ENCODE measurements at places on chromosomes 6 and 20.

DNA sequence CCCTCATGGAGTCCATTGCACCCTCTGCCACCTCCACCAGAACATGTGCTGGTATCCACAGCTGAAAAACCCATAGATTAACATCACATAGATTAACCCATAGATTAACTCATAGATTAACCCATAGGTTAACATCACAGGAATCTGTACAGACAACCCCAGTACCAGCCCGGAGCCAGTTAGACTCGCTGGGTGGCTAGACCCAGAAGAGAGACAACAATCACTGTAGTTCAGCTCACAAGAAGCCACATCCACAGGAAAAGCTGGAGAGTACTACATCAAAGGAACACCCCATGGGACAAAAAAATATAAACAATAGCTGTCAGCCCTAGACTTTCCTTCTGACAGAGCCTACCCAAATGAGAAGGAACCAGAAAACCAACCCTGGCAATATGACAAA, 25.1 kb downstream of the SERPINB9 start:
- no peaks in the 10 kb centered on the region for H3K27me3 ChIP-seq
- DNase-seq = no peak
- H3K27ac ChIP-seq = peak overlapping the region; percentile 63
- no peaks in the 10 kb centered on the region for H3K36me3 ChIP-seq
- H3K4me3 ChIP-seq = no peak overlapping the region
- H3K4me1 ChIP-seq = no peaks in the 10 kb centered on the region

DNA sequence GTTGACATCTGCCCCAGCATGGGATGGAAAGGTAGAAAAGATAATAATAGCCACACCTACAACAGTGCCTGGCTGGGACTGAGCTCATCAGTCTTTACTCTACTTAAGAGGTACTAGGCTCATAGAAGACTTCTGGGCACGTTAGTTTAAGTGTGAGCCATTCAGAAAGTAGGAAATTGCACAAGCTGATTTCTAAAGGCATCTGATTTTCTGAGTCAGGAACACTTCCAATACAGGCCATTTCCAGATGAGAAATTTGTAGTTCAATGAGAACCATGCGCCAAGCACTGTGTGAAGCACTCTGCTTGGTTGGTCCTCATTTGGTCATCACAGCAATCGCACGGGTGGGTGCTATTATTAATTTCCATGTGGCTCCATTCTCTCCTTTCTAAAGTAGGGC, 42.3 kb downstream of the MOCS1 start:
- peaks cover 6% of the 10 kb centered on the region for H3K36me3 ChIP-seq
- peak overlapping the region; percentile 3 for H3K27ac ChIP-seq
- no peak overlapping the region for H3K4me3 ChIP-seq
- no peak for DNase-seq
- peaks cover 13% of the 10 kb centered on the region for H3K4me1 ChIP-seq
- no peaks in the 10 kb centered on the region for H3K27me3 ChIP-seq

GRCh38 chr20:703006-703405, 27.4 kb upstream of the SCRT2 start:
- H3K4me3 ChIP-seq = no peak overlapping the region
- DNase-seq = no peak
- H3K27me3 ChIP-seq = peaks cover 4% of the 10 kb centered on the region
- no peak overlapping the region for H3K27ac ChIP-seq
- no peaks in the 10 kb centered on the region for H3K36me3 ChIP-seq

- H3K27me3 ChIP-seq = no peaks in the 10 kb centered on the region
- no peak overlapping the region for H3K4me3 ChIP-seq
- no peaks in the 10 kb centered on the region for H3K4me1 ChIP-seq
- H3K27ac ChIP-seq = no peak overlapping the region
Observed at GRCh38 chr20:56440346-56441007, 27.9 kb upstream of the RTF2 start.

DNA sequence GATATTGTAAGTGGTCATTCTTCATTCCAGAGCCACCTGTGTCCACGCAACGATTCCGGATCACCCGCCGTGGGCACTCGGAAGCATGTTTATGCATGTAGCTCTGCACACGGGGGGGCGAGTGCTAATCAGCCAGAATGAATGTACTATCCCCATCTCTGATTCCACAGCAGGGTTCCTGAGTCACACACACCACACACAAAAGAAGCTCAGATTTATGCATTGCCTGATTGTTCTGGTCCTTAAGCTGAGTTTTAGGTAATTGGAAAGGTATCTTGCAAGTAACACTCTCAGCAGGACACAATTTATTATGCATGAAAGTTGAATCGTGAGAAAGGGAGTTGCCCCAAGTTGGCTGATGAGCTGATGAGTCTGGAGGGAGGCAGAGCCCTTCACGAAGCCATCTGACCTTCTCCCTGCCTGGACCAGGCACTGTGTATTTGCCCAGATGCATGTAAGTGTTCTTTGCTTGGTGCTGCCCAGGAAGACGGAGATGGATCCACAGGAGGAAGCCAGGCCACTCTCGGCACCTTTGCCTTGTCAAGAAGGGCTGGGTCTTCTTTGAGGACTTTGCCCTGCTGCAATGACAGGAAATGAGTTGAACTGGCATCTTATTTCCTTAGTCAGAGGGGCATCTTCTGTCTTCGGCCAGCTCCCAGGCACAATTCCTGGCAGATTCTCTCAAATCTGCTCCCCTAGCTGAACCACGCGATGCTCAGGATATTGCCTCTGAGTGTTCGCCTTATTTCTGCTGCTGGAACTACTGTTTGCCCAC, 141.1 kb downstream of the SYNDIG1 start:
- no peaks in the 10 kb centered on the region for H3K4me1 ChIP-seq
- no peak overlapping the region for H3K4me3 ChIP-seq
- no peak for DNase-seq
- no peaks in the 10 kb centered on the region for H3K27me3 ChIP-seq
